ENCODE measurements at places on chromosomes 1 and 21.

DNA sequence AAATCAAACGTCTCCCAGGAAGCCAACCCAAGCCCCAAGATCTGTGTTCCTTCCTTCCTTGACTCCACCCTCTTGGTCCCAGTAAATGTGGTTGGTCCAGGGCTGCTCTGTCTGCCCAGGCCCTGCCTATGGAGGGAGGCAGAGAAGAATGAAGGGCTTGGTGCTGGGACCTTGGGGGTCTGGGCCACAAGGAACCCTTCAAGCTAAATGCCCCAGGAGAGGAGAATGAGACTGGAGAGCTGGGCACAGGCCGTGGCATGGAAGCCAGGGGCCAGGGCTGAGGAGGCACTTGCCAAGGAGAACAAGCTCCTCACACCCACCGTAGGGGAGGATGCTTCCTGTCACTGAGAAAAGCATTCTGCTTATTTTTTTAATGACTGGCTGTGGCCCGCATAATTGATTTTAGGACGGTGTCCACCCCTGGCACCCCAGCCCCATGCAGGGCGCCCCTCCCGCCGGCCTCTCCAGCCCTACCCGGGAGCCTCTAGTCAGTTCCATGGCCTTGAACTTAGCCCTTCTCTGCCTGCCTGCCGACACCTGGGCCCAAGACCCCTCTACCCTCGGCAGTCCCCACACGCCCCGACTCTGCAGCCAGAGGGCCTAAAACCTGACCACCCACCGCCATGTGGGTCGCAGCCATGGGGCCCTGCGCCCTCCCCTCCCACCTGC is 889 bp downstream of the CLEC20A start:
- DNase-seq = peak; percentile 64

DNA sequence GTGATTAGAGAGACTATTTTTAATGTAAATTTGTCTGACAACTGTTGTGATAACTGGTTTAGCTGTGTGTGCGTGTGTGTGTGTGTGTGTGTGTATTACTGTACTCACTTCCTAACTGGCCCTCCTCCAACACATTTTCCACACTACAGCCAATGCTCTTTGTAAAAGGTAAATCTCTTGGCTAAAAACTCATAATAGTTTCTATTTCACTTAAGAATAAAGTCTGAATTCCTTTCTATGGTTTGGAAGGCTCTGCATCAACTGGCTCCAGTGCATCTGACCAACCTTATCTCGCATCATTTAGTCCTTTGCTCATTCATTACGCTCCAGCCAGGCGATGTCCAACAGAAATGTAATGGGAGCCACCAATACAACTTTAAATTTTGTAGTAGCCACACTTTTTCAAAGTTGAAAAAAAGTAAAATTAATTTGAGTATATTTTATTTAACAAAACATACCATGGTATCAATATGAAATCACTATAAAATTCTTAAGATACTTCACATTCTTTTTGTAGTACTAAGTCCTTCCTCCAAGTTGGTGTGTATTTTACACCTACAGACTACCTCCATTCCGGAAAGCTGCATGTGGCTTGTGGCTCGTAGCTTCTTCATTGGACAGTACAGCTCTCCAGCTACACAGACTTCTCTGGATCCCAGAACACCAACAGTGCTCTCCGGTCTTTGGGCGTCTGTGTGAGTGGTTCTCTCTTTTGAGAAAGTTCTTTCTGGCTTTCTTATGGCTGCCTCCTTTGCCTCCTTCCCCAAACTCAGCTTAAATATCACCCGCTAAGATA is 68.9 kb downstream of the NRIP1 start:
- DNase-seq = no peak

DNA sequence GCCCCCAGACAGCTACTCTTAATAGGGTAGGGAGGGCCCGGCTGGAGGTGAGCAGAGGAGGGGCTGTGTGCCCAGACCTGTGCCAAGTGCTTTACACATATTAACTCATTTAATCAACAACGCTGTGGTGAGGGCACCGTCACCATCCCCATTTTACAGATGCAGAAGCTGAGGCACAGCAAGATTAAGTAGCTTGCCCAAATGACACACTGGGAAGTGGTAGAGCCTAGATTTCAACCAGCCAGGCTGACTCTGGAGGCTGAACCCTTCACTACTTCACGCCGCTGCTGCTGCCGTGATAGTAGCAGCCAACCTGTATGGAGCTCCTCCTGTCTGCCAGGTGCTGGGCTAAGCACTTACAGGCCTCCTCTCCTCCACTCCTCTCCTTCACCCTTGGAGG is 127.2 kb downstream of the PTPRU start:
- DNase-seq = no peak

- no peak for DNase-seq
Observed at GRCh38 chr1:194298007-194298598, 1111.7 kb upstream of the B3GALT2 start.

DNA sequence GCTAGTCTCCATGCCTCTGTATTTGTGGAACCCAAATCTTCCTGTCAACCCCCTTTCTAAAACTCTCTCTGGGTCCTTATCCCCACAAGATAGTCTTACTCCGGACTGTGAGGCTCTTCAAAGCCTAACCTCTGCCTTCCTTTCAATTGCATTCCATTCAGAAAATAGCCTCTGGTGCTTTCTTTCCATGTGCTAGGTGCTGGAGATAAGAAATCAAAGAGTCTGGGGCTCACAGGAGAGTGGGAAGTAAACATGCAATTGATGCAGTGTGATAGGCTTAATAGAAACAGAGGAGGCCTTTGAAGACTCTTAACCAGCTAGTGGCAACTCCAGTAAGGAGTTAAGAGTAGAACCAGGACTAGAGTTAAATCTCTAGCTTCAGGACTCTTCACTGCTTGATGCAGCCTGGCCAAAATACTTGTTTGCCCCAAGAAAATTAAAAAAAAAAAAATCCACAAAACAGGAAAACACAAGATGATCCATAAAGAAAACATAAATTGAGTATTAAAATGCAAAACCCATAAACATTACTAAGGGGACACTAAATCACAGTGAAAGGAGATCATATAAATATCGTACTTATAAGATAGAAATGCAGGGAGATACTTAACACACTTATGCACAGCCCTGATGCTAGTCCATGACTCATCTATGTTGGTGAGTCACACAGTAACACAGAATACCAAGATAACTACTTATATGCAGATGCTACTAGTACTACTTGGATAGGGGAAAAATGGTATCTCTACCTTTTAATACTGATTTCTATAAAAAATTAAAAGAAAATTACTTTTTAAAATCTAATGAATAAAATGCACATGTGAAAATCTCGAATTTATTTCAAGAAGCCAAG is 341.5 kb downstream of the KCNH1 start:
- DNase-seq = no peak

DNA sequence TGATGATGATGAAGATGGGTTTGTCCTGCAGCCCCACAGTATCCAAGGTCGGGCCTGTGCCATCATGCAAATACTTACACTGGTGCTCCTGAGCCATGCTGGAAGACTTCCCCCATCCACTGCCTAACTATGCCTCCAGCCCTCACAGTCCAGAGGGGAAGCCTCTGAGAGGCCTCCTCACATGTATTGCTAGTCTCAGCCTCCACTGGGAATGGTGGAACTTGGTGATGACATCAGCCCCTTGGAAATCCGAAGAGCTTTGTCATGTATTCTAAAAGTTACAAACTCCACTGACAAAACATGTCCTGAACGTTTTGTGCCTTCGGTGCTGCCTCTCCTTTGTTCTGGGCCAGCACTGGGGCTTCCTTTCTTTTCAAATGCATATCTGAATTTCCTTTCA is 61.1 kb upstream of the DMRTB1 start:
- DNase-seq = no peak

GRCh38 chr1:50441183-50441582 is 17.9 kb upstream of the DMRTA2 start:
- no peak for DNase-seq

DNA sequence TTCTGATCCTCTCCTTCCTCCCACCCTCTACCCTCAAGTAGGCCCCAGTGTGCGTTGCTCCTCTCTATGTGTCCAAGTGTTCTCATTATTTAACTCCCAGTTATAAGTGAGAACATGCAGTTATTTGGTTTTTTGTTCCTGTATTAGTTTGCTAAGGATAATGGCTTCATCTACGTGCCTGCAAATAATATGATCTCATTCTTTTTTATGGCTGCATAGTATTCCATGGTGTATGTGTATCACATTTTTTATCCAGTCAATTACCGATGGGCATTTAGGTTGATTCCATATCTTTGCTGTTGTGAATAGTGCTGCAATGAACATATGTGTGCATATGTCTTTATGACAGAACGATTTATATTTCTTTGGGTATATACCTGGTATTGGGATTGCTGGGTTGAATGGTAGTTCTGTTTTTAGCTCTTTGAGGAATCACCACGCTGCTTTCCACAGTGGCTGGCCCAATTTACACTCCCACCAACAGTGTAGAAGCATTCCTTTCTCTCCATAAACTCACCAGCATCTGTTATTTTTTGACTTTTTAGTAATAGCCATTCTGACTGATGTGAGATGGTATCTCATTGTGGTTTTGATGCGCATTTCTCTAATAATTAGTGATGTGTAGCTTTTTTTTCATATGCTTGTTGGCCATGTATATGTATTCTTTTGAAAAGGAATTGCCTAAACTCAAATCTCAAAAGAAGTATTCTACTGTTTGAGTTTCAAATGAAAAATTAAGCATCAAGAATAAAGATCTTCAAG is 116.9 kb downstream of the ETS2 start:
- no peak for DNase-seq

DNA sequence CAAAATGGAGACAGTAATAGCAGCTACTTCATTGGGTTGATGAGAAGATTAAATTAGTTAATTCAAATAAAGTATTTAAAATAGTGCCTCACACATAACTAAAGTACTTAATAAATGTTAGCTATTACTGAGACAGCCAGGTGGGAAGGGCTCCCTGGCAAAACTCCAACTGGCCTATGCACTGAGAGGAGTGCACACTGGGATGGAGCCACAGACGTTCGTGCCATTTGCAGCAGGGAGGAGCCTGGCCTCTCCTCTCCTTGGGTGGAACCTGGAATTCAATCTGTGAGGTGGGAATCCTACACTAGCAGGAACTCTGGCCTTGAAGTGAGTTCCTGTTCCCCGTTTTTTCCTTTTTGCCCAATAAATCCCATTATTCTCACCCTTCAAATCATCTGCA is 28.1 kb downstream of the SLC5A9 start:
- DNase-seq = no peak

GRCh38 chr1:200028586-200029034 is 1.1 kb downstream of the NR5A2 start:
- DNase-seq = no peak

DNA sequence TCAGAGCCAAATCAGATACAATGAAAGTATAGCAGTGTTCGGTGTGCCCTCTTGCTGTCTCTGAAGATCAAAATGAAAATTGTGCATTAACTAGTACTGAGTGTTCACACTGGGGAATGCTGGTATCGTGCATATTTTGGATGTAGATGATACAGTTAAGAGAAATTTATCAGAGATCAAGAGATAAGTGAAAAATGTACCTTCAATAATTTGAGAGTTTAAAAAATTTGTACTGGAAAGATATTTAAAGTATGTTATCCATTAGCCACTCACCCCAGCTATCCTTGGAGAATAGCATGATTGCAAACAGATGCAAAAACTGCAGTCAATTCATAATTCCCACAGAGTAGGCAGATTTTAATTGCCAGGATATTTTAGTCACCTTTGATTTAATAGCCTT is 56.4 kb downstream of the GREM2 start:
- no peak for DNase-seq

- DNase-seq = no peak
Observed at GRCh38 chr1:80154176-80154575, 1147.6 kb upstream of the ADGRL4 start.

GRCh38 chr1:209434631-209435217 is 148.8 kb upstream of the CAMK1G start:
- no peak for DNase-seq

DNA sequence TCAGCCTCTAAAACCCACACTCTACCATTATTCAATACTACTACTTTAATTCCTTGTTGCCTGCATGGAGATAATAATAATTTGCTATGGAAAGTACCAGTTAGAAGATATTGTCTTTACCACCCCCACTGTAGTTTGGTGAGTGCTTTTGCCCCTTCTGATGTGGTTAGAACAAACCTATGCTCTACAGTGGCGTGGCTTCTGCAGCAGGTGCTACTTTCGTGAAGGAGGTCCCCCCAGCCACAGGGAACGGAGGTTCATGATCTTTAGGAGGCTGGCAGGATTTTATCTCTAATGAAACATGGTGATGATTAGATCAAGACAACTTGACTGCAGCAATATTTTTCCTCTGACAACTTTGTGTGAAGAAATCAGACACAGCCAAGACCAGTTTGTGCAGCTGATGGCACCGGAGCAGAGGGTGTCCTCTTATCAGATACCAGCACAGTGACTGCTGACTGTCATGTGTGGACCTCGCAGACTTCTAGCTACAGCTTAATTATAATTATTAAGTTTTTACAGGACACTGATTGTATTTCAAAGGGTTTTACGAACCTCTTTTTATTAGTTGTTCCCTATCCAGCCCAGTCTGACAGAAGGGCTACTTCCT is 10.7 kb upstream of the TCHH start:
- no peak for DNase-seq

DNA sequence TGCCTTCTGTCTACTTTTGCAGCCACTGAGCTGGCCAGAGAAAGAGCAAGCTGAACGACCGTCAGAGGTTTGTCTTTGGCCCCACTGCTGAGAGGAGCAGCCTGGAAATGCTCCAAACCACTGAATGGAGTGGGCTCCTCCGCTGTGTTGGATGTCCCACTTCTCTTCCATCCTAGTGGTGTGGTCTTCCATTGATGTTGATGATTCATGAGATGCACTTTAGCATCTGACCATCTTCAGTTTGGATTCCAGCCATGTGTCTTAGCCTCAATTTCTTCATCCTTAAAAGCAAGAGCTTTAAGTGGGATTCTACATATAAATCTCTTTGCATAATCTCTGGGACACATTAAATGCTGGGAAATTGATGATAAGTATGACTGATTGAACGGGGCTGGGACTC is 276.9 kb downstream of the SIPA1L2 start:
- peak; percentile 34 for DNase-seq

- no peak for DNase-seq
Observed at GRCh38 chr1:182408435-182409075, 8.1 kb upstream of the TEDDM1 start.

DNA sequence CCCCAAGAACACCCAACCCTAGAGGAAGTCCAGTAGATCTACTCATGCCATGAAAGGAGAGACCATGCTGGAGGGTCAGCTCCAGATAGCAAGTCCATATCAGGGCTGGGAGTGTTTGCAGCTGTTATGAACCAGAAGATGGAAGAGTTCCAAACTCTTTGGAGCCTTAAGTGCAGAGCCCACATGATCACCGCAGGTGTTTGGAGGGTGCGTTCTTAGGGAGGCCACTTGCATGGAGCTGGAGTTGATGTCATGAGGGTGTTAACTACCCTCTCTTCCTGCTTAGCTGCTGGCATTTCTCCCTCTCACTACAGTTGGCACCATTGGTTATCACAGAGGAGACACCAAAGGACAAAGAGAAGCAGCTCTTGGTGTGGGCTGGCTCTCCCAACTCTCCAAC is 616.9 kb downstream of the AJAP1 start:
- no peak for DNase-seq

- DNase-seq = no peak
Observed at GRCh38 chr1:151714820-151715725, 1.5 kb downstream of the CELF3 start.

Data from vagina (tissue), 2 donors.